Esophagus mucosa (tissue), 1 donor: ENCODE measurements at places on chromosomes 4 and X.

DNA sequence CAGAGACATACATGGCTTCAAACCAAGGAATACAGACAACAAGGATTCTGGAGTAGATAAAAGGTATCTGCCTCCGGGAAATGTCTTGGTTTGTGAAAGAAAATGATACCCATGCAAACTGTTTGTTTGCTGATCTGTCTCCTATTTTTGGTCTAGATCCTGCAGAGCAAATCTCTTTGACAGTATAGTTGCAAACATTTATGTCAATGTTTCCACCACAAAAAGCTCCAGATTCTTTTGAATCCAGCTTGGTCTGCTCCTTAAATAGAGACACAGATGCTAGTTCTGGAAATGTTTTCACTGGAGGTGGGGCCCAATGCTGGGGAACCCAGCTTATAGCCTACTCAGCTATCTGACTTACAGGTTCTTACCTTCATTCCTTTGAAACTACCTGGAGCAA is 119.7 kb downstream of the ATG4A start:
- ATAC-seq, result no peak

DNA sequence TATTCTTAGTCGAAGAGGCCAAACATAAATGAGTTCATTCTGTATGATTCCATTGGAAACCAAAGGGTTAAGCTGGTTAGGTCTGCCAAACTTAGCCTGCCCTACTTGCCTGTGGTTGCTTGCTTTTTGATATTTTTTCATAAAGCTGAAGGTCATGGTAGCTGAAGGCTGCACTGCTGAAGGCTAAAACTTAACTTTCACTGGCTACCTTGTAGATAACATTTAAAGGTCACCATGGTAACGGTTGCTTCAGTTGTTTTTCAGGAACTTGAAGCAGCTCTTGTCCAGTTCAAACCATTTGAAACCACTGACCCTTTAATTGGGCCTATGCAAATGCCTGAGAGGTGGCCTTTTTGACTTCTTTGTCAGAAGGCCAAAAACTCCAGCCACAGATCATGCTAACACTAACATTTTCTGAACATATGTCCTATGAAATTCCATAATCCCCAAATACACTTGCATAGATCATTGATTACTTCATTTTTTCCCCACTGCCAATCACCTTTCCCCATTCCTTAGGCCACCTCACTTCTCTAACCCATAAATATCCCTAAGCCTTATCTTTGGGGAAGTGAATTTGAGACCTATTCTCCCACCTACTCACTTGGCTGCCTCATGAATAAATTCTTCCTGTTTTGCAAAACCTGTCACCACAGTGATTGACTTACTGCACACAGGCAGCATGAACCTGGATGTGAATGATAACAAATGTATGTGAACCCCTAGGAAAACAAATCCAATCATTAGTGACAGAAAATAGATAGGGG is 10.7 kb upstream of the SMIM10L2A start:
- ATAC-seq, result no peak

GRCh38 chr4:6824772-6825402 is 42.4 kb downstream of the KIAA0232 start:
- no peak for ATAC-seq

GRCh38 chrX:68079961-68080360 is 353.3 kb downstream of the OPHN1 start:
- ATAC-seq, result no peak

DNA sequence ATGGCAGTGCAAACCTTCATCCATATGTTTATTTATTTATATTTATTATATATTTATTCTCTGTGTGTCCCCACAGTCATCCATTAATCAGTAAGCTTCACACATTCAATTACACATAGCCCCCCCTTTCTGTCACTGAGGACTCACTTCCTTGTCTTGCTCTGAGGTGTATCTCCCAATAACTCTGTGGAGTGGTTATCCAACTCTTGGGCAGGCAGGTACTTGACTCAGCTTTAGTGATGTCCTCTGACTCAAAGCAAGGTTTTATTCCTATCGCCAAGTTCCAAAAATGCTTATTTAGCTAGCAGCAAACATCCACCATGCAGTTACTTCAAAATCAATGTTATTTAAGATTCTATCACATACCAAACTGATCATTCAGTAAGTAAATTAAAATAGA is 25.2 kb upstream of the NDP start:
- no peak for ATAC-seq

DNA sequence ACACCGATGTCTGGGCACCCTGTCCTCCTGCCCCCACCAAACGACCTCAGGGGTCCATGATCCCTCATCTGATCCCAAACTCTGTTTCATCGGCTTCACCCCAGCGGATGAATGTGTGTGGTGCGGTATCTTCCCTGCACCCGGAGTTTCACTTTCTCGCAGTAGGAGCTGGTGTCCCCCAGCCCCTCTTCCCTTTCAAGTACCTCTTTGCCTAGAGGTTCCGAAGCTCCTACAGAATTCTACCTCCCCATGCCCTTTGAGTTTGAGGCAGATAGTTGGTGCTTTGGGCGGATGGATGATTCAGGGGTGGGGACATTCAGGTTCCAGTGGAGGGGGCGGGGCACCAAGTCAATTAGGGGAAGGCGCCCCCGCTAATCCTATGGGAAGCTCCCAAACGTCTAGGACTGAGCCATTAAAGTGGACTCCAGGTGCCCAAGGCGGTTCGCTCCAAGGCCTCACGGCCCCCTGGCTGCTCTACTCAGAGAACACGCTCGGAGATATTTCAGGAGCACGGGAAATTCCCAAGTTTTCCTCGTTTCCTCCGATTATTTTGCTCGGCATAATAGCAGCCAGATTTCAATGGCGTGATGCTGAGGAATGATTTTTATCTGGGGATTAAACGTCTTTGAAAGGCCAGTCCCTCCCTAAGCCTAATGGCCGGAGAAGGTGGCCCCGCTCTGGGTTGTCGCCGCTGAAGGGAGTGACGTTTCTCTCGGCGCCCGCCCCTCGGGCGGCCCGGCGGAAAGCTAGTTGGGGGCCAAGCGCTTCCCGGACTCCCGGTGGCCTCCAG is 1.3 kb downstream of the MSX1 start:
- ATAC-seq, result no peak

- peak; percentile 48 for ATAC-seq
These were observed 49.5 kb downstream of the HS6ST2 start for GRCh38 chrX:132908891-132909290.

- no peak for ATAC-seq
These were observed 541.3 kb upstream of the TENM3 start for GRCh38 chr4:181701894-181702293.

DNA sequence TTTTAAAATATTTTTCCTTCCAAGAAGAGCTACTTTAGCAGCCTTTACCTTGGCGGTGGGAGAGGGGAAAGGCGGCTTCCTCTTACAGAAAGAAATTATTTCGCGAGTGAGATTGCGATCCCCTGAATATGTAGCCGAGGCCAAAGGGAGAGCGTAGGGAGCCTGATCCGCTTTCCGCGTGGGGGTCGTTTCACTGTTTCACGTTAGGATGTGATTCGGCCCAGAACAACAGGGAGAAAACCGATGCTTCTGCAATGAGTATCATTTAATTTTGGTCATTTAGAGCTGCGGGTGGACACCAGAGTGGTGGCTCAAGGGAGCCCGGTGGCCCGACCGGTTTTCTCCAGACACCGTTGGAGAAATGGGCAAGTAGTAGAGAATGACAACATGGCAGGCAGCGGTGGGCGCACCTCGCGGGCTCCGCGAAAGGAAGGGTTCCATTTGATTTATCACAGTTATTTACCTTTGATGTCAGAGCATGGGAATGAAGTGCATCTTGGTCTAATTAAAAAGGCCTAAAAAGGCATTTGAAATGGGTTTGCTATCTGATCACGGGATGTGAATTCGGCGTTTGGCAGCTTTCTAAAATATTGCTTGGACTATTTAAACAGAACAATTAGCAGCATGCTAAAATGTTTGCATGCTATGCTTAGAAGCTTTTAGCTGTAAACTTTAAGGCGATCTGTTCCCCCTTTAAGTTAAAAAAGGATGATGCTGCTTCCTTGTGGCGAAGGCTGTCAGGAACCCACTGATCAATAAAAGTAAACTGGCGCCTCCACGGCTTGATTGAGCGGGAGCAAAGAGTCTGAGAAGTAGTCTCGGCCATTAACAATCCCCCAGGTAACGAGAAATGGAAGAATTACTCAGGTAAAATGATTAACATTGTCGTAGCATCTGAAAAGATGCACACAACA is 2.0 kb upstream of the PCDH19 start:
- ATAC-seq, result no peak

- ATAC-seq, result no peak
These were observed 175.3 kb downstream of the BCOR start for GRCh38 chrX:39922488-39922887.

- ATAC-seq, result no peak
These were observed 117.8 kb downstream of the AFF1 start for GRCh38 chr4:87052615-87053014.

- ATAC-seq, result no peak
These were observed 98.9 kb upstream of the BMP3 start for GRCh38 chr4:80931631-80932081.

- ATAC-seq, result no peak
These were observed 8.2 kb downstream of the HPGDS start for GRCh38 chr4:94334476-94334875.

DNA sequence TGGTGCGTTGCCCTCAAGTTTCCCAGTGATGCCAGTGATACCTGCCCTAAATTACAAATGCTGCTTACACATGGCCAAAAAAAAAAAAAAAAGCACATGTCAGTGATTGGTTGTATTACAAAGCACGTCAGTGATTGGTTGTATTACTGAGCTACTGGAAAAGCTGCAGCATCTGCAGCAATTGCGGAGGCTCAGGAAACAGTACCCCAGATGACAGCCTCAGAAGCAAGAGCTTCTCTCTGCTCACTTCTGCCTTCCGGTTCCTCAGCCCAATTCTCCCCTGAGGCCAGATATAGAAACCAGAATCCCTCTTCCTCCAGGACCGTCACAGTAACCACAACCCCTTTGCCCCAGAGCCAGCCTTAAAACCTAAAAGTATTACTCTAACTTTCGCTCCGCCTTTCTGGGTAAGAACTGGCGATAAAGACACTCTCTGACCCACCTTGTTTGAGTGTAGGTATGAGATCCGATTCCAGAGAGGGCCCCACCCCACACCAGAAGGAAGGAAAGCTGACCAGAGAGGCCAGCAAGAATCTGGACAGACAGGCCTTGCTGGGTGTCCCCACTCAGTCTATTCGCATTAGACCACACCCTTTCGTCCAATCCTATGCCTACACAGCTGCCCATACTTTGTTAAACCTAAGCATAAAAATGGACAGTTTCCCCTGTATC is 85.0 kb upstream of the SORBS2 start:
- ATAC-seq, result peak; percentile 68

- no peak for ATAC-seq
These were observed 68.7 kb downstream of the DHX15 start for GRCh38 chr4:24515698-24516097.

- no peak for ATAC-seq
These were observed 330.5 kb upstream of the AADAT start for GRCh38 chr4:170420255-170420693.

DNA sequence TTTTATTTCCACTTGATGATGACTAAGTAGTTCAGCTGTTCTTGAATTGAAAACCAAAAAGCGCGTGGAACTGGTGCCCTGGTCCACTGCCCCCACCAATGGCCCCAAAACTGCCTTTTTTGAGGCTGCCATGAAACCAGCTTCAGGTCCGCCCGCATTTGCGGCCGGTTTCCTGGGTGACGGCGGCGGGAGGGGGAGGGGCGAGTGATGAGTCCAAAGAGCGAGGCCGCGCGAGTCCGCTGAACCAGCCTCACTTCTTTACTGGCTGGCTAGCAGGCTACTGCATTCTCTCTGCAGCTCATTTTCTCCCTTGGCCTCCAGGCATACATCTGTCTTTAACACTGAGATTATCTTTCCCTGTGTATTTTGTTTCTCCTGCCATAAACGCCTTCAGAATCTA is 72.9 kb upstream of the FABP2 start:
- ATAC-seq, result no peak

- no peak for ATAC-seq
These were observed 40.8 kb downstream of the PDE5A start for GRCh38 chr4:119587796-119588195.

- peak; percentile 38 for ATAC-seq
These were observed 28.9 kb downstream of the PDK3 start for GRCh38 chrX:24493740-24494581.

GRCh38 chr4:67545199-67546003 is at the start of gene CENPC:
TSS of gene CENPC (minus strand) at chr4:67545503. CDS start at chr4:67545355, 148 bp downstream.
- ATAC-seq, result peak; percentile 98
